Occipital lobe (tissue), 3 donors: ENCODE measurements at places on chromosomes 1 and 21.

- DNase-seq = no peak
Measured at GRCh38 chr1:35971601-35972000, 40.7 kb downstream of the AGO3 start.

DNA sequence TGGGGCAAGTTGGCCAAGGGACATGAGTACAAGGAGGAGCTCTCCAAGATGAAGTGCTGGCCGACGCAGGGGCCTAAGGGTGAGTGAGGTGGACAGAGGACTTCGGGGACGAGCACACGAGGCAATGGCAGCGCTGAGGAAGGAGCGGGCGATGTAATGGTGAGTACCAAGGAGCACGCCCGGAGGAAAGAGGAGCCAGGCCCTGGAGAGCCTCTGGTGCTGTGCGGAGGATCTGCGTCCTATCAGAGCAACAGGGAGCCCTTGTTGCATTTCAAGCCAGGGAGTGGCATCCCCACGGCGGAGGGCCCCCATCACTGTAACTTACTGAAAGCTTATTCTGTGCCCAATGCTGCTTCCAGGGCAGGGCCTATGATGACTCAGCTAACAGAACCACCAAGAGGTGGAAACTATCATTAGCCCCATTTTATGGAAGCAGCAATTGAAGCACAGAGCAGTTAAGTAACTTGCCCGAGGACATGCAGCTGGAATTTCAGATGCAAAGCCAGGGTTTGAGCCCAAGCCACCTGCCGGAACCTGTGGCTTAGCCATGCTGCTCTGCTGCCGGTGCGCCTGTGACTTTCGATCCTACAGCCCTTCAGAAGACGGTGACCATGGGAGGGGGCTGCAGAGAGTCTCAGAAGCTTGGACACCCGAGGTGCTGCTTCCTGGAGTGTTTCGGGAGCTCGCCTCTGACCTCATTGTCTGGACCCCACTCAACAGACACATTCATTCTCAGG, 17.6 kb upstream of the AJAP1 start:
- DNase-seq = no peak

GRCh38 chr1:229023651-229024300, 247.1 kb upstream of the RAB4A start:
- no peak for DNase-seq

DNA sequence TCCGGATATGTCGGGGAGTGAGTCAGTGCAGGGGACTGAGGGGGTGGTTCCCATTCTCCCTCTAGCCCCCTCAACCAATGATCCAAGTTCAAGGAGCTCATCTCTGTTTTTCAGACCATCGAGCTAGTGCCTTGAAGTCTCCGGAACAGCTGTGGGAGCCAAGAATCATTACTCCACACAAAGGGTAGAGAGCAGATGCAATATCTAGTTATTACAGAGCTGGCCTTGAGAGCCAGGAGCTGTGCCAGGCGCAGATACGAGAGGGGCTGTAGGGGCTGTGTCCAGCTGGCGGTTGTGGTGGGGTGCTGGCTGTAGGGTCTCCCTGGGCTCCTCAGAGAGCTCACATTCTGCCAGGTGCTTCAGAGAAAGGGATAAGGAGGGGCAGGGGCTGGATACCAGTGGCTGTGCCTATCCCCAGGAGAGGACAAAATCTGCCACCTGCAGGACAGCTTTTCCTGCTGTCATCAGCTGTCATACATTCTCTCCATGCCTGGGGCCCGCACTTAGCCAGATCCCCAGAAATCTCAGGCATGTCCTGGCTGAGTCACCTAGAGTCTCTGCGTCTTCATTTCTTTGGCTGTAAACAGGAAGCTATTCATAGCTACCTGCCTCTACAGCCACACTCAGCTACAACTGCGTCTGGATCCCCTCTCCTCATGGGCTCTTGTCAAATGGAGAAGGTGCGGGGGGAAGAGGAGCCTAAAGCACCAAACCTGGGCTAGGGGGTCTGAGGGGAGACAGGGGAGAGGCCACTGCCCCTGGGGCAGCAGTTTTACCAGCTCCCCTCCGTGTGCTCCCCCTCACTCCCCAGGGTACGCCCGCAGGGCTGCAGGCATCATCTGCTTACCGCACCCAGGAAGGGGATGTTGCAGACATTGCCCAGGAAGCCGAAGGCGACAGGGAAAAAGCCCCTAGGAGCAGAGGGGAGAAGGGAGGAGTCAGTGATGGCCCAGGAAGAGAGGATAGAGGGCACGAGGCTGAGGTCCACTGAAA, 2.4 kb upstream of the KISS1 start:
- no peak for DNase-seq

DNA sequence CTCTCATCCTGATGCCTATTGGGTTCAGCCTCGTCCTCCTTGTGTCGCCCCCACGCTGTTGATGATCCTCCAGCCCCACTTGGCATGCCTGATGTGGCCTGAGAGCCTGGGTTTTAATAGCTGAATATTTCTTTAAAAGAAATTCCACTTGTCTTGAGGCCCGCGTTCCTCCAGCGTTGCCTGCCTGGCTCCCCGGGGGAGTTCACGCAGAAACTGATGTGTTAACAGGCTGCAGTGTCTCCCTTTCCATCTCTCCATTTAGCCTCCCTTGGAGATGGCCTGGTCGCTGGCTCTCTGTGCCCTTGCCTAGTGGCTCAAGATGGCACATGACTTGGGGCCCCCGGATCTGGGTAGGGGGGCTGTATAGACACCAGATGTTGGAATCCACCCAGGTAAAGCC, 9.5 kb downstream of the ACTL8 start:
- no peak for DNase-seq

GRCh38 chr21:45292399-45293219, 4.9 kb upstream of the POFUT2 start:
- DNase-seq = peak; percentile 77

DNA sequence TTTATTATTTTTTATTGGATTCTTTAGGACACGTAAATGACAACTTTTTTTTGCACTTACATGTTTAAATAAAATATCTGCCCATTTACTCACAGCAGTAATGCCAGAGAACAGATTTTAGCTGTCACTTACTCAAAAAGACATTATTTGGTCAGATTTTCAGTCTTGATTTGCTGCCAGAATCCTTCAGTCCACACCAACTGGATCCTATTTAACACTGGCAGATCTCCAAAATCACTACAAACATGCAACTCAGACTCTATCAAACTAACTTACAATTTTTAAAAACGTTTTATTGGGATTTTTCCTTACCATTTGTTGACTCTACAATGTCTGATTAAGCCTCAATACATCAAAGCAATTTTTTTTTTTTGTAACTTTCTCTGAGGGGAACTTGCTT, 11.1 kb downstream of the ATP6V1G3 start:
- no peak for DNase-seq

GRCh38 chr1:151145304-151146071, 943 bp downstream of the SEMA6C start:
- peak; percentile 45 for DNase-seq

DNA sequence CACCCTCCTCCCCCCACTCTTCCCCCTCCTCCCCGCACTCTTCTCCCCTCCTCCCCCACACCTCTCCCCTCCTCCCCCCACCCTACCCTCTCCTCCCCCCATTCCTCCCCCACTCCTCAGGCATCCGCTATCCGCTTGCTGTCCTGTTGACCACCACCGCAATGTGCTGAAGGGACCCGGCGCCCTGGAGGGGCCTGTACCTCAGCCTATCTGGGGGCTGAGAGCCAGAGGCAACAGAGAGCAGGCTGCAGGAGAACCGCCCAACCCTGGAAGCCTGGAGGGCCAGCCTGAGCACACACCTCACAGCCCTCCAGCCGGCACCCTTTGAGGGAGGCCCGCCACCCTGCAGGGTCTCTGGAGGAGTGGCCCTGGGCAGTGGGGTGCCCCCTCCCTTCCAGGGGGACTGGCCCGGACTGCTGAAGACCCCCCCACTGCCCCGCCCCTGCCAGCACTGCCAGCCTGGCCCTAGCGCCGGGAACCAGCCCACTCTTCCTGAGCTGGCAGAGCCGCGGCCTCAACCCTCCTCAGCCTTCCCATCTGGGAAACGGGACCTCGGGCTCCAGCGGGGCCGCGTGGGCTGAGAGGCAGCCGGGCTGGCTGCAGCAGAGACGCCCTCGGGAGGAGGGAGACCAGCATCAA, 1.2 kb downstream of the C1QTNF12 start:
- no peak for DNase-seq

GRCh38 chr1:222060210-222060916, 318.5 kb upstream of the DUSP10 start:
- no peak for DNase-seq

DNA sequence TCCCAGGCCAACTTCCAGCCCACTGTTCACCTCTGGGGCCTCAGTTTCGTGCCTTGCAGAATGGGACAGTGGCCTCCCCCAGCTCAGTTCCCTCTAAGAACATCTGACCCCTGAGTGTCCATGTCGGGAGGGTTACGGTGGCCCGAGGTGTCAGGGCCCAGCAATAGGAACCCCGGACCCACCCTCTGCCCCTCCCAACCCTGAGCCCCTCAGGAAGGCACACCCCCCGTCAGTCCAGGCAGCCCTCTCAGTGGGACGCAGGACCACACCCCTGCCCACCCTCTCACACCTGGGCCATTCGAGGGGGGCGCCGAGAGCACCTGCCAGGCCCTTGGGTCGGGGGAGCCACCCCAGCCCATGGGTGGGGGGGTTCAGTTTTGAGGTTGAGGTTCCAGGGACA, 447 bp downstream of the TTC34 start:
- no peak for DNase-seq

DNA sequence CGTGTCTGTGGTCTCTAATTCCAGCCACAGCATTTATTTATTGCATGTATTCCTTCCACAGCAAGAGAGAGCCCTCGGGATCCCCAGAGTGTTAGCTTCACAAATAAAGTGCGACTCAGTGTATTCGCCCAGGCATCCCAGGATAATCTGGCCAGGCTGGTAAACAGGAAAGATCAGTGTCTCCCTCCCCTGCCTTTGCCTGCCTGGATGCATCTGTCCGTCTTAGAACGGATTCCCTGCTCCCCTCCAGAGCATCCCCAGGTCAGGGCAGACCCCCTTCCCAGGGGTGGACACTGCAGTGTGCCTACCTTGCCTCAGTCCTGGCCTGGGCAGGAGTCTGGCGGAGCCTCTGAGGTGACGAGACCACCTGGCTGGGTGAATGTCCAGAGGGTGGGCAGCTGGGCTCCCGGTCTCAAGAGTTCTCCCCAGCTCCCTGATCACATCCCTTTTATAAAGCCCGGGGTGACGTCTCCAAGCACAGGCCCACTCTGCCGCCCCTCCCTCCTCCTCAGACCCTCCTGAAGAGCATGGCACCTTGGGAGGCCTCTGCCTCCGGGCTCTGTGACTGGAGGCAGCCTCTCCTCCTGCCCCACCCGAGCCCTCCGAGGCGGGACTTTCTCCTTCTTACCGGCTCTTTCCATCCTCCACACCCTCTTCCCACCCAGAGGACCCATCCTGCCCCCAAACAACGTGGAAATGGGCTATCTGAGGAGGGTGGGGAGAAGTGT, at the start of gene KISS1:
TSS of gene KISS1 (minus strand) at position 424 of the 728 bp plus-strand sequence. CDS start 3,615 bp downstream, outside the sequence.
- DNase-seq = no peak

GRCh38 chr1:236861560-236862218, 66.6 kb downstream of the MTR start:
- DNase-seq = no peak

GRCh38 chr1:115327270-115327669, 10.8 kb downstream of the NGF start:
- no peak for DNase-seq

- DNase-seq = no peak
Measured at GRCh38 chr1:23163395-23163794, 5.3 kb downstream of the LUZP1 start.

DNA sequence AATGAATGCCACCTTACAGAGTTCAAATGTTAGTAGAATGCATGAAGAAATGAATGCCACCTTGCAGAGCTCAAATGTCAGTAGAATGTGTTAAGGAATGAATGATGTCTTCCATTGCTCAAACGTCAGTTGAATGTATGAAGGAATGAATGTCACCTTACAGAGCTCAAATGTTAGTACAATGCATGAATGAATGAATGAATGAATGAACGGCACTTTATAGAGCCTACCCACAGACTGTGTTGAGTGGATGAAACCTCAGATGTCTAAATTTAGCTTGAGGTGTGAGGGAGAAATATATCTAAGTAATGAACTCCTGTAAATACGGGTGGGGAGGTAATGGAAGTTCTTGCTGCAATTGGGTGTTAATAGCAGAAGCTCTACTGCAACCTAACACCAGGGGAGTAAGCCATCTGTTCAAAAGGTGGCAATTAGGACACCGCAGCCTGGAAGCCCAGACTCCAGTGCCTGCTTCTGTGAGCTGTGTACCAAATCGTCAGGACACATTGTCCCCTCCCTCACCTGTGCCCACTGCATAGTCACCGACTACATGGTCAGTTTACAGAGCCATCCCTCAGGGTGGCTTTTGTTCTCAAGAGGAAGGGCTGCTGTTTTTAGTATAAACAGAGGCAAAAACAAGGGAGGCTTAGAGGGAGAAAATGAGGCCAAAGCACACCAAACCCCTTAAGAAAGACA, 26.7 kb downstream of the SUSD4 start:
- DNase-seq = no peak

DNA sequence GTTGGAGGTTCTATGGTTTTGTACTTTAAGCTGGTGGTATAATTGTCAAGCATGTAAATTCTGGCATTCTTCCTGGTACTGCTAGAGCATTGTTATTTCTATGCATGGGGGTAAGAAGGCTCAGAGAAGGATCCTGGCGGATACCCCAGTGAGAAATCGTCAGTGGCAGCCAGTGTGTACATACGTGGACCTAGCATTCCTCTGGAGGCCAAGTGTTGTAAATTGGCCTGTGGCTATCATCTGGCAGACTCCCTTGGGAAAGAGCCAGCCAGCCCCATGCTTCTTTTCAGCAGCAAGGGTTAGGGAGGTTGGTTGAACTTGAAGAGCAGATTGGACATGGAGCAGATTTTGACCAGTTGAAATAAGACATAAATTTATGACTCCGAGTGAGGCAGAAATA, 5.2 kb upstream of the AGO3 start:
- no peak for DNase-seq

- no peak for DNase-seq
Measured at GRCh38 chr21:33774551-33774950, 132.2 kb downstream of the ITSN1 start.

DNA sequence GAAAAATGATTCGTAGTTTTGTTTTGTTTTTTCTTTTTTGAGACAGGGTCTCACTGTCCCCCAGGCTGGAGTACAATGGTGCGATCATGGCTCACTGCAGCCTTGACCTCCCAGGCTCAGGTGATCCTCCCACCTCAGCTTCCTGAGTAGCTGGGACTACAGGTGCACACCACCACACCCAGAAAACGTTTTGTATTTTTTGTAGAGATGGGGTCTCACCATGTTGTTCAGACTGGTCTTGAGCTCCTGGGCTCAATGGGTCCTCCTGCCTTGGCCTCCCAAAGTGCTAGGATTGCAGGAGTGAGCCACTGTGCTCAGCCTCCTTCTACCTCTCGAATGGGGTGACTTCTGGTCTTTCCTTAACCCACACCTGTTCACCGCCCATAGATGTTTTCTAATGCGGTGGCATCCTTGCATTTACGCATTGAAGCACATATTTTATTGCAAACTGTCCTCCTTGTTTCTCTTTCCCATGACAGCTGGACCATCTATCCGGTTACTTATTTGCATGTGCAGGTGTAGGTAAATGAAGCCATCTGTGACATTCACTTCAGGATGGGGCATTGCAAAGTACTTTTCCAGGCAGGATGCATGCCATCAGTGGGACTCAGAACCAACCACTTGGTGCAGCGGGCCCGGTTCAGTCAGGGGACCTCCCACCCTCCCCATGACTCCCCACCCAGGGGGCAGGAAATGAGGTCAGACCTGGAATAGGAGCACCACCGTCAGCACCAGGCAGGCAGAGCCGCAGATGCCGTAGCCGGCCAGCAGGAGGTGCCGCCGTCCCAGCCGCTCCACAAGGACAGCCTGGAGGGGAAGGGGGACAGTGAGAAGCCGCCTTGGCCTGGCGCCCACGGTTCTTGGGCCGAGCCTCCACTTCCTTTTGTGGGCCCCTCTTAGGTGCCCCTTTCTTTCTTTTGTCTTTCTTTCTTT, 16.5 kb downstream of the SLC2A7 start:
- no peak for DNase-seq

- DNase-seq = no peak
Measured at GRCh38 chr1:43997295-43997999, 6.0 kb downstream of the CCDC24 start.
